Activated effector memory CD4-positive, alpha-beta T cell treated with anti-CD3 and anti-CD28 coated beads, Interleukin-2, amount 50 U/mL, for 16 hours (primary cell): ENCODE measurements at places on chromosomes 5 and 9.

GRCh38 chr5:20368571-20369517 lies 380.8 kb upstream of the CDH18 start:
- DNase-seq = no peak

DNA sequence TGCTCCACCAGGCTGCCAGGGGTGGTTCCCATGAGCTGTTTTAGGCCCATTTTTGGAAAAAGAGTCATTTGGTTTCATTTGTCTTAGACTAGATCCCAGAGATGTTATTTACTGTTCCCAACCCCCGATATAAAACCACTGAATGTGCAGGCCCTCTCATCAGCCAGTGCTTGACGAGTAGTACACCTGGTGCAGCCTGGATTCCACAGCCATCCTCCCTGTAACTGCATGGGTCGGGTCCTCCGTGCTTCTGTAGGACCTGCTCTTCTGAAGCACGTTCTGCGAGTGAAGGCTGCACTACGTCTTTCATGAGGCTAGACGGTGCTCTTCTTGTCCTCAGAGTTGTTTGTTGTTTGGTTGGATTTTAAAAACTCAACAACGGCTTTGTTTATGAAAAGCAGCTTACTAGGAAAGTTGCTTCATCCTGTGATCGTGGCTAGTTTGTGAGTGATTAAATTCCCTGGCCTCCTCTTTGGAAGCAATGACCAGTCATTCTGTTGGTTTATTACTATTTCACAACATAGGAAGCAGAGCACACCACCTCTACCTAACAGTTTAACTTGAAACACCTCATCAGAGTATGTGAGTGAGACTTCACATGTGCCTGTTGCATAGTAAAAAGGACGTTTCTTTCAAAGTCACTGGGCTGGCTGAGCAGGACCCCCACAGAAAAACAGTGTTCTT lies 135.2 kb downstream of the AOPEP start:
- no peak for DNase-seq

DNA sequence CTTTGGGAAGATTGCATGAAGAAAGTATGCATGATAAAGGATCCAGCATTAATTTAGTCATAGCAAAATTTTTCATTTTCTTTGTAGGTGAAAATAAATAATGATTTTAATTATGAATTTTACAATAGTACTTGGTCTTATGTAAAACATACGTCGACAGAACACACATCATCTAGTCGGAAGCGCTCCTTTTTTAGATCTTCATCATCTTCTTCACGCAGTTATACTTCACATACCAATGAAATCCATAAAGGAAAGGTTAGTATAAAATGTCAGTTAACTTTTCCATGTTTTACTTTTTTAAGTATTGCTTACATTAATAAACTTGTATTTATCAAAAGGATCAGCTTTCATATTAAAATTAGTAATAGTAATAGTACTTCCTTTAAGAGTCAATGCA lies 35.8 kb downstream of the C7 start:
- no peak for DNase-seq

- no peak for DNase-seq
These were observed 49.0 kb upstream of the DPYSL3 start for GRCh38 chr5:147558826-147559225.

DNA sequence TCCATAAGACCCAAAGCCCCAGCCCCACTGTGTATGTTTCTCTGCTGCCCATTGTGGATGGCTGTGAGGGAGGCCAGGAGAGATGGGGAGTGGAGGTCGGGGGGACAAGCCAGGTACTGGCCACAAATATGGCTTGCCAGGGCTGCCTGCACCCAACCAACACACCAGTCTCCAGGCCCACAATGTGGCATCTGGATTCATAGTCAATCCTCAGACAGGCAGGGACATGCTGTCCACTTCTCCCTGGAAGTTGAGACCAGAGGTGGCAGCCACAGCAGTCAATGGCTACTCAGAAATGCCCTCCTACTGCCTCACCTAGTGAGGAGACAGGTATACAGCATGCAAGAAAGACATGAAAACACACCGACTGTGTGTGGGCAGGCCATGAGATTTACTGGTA lies 61.2 kb upstream of the SLC25A51 start:
- DNase-seq = no peak

DNA sequence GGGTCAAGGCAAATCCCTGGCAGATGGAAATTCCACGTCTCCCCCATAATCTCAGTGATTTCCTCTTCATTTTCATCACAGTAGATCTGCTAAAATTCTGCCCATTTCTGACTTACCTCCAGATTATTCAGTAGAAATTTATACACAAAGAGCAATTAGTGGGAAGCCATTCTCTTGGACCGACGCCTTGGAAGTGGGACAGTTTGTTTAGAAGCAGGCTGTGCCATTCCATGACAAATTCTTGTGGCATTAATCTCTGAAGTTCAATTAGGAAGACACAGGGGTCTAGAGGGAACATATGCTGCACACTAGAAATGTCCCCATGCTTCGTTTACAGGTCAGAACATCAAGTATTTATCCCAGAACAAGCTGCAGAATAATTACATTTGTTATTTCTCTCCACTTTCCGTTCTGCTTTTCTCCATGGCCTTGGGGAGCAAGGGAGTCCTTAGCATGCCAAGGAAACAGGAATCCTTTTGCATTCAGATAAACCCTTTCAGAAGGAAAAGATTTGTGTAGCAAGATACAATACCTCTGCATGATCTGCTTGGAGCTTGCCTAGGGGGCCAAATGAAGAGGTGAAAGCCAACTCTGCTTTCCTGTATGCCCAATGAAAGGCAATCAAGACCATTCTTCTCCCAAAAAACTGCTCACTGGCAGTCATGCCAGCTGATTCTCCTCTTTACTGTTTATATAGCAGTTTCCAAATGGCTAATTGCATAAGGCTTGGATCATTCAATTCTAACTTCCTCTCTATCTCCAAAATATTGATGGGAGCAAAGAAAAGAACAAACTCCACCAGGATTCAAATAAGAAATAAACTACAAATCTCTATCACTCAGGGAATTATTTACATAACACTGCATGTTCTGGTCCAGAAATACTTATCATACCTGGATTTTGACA lies 2.5 kb upstream of the PRKACG start:
- no peak for DNase-seq

- peak; percentile 58 for DNase-seq
These were observed 115.9 kb upstream of the FOXD4L5 start for GRCh38 chr9:65400886-65401285.

DNA sequence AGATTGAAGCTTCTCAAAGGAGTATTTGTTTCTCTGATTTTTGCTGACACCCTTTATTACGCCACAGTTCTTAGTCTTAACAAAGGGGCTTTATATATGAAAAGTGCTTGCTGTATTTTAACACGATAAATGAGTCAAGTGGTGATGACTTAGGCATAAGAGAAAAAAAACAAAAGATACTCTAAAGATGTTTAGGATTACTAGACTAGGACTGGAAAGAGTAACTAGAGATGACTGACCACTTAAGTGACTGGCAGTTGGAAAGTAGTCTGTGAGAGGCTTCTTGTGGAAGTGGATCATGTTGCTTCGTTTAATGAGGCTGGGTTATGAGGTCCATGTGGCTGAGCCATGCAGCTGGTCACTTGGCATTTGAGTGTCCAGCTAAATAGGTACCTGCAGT lies 69.4 kb upstream of the ACTBL2 start:
- no peak for DNase-seq

DNA sequence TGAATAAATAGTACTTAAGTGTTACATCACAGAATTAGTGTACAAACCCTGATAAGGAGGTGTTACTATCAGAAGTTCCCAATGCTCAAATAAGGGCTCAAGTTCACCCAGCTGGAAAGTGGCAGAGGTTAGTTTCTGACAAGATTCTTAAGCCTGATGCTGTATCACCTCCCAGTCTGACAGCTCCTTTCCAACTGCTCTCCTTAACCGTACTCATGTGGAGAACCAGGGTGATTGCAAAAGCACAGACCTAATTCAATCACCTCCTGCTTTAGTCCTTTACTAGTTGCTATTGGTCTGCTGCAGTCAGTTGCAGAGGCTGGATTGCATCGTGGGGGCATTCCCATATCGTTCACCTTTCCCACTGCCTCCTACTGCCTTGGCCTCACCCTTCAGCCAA lies 100.4 kb upstream of the ZNF618 start:
- DNase-seq = no peak

DNA sequence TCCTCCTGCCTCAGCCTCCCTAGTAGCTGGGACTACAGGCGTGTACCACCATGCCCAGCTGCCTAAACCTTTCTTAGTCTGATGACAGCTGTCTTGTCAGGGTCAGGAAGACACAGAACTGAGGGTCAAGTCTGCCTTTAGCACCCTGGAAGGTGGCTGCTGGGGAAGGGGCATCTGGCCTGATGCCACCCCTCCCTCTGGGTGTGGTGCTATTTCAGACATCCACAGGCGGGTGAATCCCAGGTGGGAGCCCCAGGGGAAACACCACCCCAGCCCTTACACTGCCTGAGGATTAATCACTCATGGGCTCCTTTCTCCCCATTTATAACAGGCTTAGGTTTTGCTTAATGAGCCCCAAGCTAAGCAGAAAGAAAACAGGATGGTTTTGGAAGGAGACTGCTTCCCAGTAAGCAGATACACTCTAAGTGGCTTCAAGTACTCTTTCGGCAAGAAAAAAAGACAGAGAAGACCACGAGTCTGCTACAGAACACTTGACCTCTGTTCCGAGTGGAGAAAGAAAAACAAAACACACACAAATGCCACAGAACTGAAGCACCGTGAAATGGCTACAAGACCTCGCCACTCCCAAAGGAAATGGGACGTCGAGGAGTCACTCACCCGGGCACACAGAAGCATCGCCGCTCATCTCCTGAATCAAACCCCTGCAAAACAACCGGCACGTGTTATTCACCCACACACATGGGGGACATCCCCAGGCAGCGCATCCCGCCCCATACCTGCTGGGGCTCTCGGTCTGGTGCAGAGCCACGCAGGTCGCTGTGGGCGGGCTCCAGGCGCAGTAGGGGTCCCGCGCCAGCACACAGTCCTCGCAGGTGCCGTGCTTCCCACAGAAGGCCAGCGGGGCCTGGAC lies 62.4 kb downstream of the SECISBP2 start:
- DNase-seq = no peak

- DNase-seq = no peak
These were observed 768.3 kb upstream of the COX7C start for GRCh38 chr5:85849411-85849810.

DNA sequence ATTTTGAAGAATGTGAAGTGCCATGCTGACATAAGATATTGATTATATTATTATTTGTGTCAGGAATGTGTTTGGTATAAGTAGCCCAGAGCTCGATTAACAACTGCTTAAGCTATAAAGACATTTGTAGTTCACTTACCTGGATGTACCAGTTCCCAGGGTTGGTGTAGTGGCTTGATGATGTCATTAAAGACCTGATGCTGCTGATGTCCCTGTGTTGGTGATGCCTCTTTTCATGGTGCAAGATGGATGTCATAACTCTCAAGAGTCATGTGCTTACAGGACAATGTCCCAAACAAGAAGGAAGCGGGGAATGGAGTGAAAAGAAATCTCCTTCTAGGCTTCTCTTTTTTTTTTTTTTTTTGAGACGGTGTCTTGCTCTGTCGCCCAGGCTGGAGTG lies 11.5 kb upstream of the GDNF start:
- DNase-seq = no peak

DNA sequence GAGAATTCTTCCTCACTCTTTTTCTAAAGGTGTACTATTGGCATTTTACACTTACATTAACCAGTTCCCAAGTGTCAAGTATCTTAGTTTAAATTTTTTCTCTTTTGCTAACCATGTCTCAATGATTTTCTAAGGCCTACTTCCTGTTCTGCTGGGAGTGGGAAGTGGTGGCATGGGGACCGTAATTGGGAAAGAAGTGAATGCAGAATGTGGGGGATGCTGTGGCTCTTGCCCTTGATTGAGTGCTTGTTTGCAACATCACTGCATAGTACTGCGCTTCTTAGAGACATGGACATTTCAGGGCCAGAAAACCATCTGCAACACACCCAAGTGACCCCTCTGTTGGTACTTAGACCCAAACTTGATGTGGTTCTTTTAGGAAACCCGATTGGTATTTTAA lies 32.8 kb downstream of the MRRF start:
- no peak for DNase-seq

GRCh38 chr9:90735952-90736351 lies 65.7 kb upstream of the SYK start:
- DNase-seq = no peak

- DNase-seq = no peak
These were observed 142.4 kb upstream of the ZNF608 start for GRCh38 chr5:124888622-124889485.
